ENCODE measurements at places on chromosomes 4 and X.

DNA sequence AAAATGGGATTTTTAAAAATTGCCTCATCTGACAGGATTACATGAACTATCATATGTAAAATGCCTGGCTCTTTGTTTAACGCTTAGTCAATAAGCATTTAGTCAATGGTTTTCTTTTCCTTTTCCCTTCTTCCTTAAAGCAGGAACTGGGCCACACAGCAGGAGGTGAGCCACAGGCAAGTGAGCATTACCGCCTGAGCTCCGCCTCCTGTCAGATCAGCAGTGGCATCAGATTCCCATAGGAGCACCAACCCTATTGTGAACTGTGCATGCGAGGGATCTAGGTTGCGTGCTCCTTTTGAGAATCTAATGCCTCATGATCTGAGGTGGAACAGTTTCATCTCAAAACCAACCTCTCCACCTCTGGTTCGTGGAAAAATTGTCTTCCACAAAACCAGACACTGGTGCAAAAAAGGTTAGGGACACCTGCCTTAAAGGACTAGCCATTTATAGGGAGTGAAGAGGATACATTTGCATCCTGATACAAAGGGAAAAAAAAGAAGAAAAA lies 306.1 kb downstream of the FBXW7 start:
- no peak for DNase-seq

- no peak for DNase-seq
Observed at GRCh38 chr4:3290476-3290875, 2.3 kb upstream of the RGS12 start.

DNA sequence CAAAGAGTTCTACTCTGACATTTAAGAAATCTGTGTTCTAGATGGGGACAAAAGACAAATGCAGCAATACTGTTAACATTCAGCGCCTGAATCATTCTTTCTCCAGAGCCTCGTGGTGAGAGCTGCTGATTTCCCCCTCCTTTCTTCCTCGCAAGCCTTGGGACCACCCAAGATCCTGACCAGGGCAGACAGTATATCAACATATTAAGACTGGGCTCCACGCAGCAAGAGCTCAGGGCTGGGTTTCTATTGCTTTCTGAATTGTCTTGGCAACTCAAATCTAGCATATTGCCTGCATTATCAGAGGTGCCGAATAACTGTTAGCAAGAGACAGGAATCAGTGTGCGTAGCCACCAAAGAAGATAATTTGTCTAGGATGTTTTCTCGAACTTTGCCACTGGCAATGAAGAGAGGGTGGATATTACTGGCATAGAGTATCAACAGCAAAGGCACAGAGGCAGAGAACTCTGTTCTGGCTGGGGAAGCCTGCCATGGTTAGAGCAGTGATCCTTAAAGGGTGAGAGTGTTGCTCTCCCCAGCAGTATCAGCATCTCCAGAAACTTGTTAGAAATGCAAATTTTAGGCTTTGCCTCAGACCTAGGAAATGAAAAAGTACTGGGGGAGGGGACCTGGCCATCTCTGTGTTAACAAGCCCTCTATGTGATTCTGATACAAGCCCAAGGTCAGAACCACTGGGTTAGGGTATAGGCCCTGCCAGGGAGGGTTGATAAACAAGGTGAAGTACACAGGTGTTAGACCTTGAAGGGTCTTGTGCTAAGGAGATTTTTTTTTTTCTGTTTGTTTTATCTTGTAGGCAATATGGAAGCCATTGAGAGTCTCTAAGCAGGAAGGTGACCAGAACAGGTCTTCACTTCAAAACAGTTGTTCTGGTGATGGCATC lies 46.2 kb upstream of the MID1IP1 start:
- DNase-seq, result no peak

- no peak for DNase-seq
Observed at GRCh38 chr4:123284168-123284567, 112.4 kb upstream of the SPRY1 start.

DNA sequence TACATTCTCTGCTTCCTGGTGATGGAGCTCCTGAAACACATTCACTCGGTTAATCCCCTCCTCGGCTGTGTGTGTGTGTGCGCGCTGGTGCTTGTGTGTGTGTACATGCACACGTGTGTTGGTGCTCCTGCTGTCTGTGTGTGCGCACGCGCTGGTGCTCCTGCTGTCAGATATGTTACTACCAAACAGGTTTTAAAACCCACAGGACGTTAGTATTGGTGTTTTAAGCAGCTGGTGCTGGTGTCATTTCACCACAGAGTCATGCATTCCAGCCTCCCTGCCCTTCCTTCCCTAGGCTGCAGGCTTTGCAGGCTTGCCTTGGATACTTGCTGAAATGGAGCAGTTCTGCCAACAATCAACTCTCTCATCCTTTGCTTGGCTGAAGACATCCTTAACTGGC lies 48.1 kb upstream of the CPLX1 start:
- DNase-seq, result no peak

GRCh38 chrX:156002507-156002906 lies 5.0 kb downstream of the IL9R start:
- no peak for DNase-seq

- DNase-seq, result no peak
Observed at GRCh38 chrX:106300239-106300638, 132.1 kb downstream of the PWWP3B start.

DNA sequence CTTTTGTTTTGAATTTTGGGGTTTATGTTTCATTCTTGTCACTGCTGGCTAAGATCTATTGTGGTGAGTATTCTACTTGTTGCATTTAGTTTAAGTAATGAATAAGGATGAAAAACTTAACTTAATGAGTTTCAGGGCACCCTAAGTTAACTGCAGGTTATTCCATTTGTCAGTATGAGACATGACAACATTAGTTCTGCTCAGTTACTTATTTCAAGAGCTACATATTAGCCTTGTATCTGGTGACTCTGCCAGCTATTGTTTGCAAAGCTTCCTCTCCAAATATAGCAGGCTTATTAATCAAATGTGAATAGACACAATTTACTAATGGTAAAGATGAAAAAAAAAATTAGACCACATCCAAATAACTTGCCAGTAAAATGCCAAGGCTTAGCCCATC lies 567.1 kb downstream of the IL15 start:
- DNase-seq, result no peak

GRCh38 chrX:8913655-8914409 lies 112.6 kb upstream of the FAM9A start:
- DNase-seq, result no peak

Measured in activated naive CD8-positive, alpha-beta T cell treated with anti-CD3 and anti-CD28 coated beads, Interleukin-2, amount 50 U/mL, for 16 hours (primary cell).